ENCODE measurements at places on chromosomes 2 and 18.

DNA sequence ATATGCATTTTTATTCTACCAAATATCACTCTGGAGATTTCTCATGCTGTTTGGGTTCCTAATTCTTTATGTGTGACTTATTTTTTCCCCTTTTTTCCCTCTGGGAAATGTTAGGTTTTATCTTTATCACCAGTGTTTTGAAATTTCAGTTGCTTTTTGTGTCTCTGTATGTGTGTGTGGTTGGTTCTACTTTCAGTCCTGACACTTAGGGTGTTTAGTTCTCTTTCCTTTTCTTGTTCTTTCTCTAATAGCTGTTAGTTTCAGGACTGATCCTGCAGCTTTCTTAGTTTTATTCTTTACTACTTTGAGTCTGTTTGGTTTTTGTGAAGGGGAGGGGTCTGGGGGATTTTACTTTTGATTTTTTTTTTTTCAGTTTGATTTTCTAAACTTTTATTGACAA, 23.1 kb downstream of the PPM1B start:
- DNase-seq = no peak

DNA sequence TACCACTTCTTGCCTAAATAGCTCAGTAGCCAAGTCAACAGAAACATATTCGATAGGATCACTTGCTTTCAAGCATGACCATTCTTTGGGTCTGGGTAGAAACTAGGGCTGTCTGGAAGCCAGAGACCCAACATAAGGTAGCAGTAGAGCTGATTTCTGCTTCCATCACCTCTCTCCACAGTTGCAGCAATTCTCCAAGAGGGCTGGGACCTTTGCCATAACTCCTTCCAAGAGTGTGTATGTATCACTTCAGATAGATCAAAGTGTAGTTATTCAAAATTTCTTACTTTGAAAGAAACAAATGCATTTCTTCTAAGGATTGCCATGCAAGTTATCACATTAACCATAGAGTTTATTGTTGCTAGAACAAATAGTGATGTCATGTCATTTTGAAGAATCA, 172.0 kb upstream of the GALNT5 start:
- DNase-seq = no peak

- DNase-seq = no peak
These were observed 500.9 kb upstream of the NXPH2 start for GRCh38 chr2:139281124-139281523.

GRCh38 chr2:229372207-229372606, 101.1 kb upstream of the PID1 start:
- DNase-seq = no peak

DNA sequence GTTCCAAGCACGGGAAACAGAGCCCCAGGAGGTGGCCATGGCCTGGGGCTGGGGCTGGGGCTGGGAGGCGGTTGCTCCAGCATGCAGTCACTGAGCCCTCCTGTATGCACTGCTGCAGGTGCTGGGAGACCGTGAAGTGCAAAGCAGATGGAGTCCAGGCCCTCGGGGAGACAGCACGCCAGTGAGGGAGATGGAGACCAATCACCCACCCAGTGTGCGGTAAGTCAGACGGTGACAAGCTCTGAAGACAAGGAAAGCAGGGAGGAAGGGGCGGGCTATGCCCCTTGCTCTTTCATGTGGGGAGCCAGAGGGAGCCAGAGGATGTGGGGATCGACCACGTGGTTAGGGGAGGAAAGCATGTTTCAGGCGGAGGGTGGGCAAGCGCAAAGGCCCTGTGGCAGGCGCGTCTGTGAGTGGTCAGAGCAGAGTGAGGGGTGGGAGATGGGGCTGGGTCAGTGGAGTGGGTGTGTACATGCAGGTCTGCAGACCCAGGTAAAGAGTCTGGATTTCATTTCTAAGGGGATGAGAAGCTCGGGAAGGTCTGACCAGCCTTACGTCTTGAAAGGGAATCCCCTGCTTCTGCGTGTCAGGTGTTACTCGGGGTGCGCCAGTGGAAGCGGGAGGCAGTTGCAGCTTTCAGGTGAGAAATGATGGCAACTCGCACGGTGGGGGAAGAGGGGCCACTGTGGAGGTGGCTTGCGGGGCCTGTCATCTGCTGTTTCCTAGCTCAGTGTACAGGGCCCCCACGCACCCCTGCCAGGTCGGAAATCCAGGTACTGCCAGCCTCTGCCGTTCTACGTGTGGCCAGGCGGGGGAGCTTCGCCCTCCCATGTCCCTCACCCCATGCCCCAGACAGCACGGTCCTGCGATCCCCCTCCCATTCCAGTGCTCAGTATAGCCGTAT, 19.4 kb downstream of the RRM2 start:
- no peak for DNase-seq

DNA sequence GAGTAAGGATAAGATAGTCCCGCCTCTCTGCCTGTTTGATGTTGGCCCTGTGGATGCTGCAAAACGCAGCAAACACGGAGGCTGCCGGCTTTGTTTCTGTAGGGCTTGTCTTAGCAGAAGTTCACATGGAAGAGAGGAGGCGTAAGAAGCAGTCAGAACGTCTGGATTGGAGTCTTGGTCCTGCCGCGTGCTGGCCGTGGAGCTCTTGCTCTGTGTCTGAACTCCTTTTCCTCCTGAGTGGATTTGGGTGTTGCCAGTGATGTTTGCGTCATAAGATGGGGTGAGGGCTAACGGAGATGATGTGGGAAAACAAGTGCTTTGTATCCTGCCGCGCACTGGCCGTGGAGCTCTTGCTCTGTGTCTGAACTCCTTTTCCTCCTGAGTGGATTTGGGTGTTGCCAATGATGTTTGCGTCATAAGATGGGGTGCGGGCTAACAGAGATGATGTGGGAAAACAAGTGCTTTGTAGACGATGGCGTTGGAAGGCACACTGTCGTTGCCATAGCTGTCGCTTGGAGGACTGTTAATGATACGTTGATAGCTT, 240.9 kb downstream of the AGAP1 start:
- no peak for DNase-seq

DNA sequence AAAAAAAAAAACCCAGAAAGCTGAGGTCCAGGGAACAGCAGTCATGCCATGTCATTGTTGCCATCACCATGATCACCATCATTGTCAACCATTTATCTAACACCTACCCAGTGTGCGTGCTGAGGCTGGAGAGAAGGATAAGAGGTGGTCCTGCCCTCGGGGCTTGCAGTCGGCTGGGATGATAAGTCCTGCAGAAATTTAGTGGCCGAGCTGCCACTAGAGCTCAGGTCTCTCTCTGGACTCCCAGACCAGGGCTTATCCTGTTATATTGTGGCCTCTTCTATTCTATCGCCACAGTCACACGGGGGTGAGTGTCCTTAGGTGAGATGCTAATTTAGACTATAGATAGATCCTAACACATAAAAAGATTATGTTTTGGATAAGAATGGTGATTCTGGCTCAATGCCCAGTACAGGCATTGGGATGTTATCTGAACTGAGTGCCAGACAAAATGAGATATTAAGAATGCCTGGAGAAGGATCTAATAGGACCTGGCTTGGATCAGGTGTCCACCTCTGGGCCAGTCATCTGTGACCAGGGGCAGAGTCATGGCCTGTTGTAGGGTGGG, 43.2 kb upstream of the YWHAQ start:
- DNase-seq = no peak

DNA sequence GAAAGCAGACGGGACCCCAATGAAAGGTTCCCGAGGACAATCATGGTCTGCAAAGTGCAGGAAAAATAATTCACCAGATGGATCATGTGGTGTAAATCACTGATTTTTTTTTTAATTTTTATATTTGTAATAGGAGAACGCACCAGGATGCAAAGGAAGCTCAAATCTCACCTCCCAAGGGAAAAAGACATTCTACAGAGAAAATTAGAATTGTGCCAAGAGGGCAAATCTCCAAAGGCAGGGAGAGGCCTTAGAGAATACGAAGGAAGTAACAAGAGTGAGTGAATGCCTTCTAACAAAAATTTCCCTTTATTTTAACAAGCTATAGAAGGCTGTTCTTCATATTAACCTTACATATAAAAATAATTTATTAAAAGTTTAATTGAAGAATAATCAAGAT, 90.9 kb downstream of the ANKRD44 start:
- no peak for DNase-seq

DNA sequence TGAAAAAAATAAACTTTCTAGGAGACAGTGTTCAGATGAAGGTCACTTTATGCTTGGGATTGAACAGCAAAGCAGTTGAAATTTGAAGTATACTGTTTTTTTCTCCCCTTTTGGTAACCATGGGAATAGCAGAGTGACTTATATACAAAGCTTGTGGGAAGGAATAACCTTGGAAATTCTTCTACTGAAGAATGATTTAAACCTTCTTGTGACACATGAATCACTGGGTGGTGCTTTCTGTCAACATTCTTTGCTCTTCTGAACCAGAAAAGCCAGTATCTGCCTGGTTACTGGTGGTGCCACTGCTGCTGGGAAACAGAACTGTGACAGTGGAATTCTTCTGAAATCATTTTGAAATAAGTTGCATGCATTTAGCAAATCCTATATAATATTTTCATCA, 39.4 kb upstream of the RND3 start:
- DNase-seq = no peak

DNA sequence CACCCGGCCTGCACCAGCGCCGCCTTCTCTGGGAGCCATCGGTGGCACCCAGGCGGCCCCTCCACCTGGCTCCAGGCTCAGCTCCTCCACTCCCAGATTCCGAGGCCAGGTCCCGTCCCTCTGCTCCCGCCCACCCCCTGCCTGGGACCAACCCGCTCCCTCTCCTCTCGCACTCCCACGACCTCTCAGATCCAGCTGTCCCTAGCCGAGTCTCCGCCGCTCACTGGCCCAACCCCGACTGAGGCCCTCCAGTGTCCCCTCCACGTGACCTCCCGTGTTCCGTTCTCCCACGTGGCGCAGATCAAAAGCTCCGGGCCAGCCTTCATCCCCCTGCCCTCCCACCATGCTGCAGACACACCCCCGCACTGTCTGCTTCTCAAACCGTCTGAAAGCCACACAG, 14.4 kb upstream of the SALL3 start:
- DNase-seq = no peak

DNA sequence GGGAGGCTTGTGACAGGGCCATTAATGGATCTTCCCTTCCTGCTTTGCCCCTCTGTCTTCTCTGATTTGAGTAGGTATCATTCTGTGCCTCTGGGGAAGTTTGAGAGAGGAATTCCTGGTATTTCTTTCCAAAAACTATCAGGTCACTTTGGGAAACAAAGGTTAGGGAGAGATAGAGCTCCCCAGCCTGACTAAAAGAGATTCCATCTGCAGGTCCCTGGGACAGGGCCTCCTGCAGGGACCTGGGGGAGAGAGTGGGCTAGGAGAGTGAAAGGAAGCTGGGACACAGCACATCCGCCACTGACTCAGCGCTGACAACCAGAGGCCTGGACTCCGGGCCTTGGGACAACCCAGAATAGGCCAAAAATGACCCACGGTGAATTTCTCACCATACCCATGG, 6.4 kb downstream of the GALNT14 start:
- no peak for DNase-seq

DNA sequence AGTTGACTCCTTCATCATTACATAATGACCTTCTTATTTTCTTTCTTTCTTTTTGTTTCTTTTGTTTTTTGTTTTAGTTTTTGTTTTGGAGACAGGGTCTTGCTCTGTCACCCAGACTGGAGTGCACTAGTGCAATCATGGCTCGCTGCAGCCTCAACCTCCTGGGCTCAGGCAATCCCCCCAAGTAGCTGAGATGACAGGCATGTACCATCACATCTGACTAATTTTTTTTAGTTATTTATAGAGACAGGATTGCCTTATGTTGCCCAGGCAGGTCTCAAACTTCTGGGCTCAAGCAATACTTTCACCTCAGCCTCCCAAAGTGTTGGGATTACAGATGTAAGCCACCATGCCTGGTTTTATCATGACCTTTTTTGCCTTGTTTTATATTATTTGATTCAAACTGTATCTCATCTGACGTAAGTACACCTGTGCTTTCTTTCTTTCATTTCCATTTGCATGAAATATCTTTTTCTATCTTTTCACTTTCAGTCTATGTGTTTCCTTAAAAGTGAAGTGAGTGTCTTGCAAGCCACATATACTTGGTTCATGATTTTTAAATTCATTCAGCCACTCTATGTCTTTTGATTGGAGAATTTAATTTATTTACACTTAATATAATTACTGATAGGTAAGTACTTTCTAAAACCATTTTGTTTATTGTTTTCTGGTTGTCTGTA, 39.1 kb downstream of the SP100 start:
- DNase-seq = no peak

DNA sequence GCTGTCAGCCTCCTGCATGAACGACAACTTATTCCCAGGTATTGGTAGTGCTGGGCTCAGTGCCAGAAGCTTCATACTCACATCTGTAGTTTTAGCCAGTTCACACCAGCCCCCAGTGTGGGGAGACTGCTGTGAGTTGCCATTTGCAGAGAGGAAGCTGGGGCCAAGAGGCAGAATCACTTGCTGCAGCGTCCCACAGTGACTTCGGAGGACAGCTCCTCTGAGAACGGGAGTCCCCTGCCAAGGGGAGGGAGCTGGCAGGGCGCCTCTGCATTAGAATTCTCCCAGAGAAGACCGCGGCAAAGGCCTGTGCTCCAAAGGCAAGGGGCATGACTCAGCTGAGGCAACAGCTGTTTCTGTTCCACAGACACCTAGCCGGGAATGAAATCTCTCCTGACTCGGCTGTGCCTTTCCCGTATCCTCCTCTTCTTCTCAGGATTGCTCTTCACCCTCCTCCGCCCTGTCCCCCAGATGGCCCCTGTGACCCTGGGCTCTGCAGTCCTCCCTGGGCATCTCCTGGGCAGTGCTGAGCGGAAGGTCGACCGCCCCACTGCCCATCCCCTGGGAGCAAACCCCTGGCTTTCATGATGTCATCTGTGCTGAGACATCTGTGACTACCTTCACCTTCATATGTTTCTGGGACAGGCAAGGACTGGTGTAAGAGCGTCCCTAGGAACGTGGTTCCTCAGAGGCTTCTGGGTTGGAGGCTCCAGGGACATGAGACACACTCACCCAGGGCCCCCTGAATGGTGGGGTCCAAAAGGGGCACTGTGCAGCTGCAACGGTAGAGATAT, 18.0 kb downstream of the MAL start:
- no peak for DNase-seq

GRCh38 chr2:65866148-65866547, 433.7 kb upstream of the SPRED2 start:
- DNase-seq = no peak

- DNase-seq = no peak
These were observed 71.9 kb downstream of the BIN1 start for GRCh38 chr2:127034883-127035611.

- no peak for DNase-seq
These were observed 101.8 kb upstream of the NPAS2 start for GRCh38 chr2:100718065-100718629.

- no peak for DNase-seq
These were observed 30.9 kb downstream of the CENPO start for GRCh38 chr2:24824071-24824588.

- DNase-seq = no peak
These were observed 76.2 kb upstream of the YWHAQ start for GRCh38 chr2:9707008-9707407.

DNA sequence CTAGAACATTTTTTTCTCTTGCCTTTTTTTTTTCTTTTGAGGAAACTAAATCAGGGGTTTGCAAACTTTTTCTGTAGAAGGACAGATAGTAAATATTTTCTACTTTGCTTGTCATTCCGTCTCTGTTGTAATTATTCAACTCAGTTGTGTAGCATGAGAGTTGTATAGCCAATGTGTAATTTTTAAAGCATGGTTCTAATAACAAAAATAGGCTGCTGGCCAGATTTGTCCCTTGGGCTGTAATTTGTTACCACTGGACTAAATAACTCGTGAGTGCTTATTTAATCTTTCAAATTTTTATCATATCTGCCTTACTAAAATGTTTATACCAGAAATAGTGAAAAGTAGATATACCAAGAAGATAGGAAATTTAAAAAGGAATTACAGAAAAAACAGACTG, 43.0 kb downstream of the CCDC148 start:
- no peak for DNase-seq

GRCh38 chr2:142601794-142602193, 275.7 kb upstream of the KYNU start:
- DNase-seq = no peak

- no peak for DNase-seq
These were observed 42.4 kb upstream of the NABP1 start for GRCh38 chr2:191635333-191636234.

Measured in NCI-H748 treated with DMSO at 0.1 percent for 48 hours (cell line).